ENCODE measurements at places on chromosomes 3 and 15.

- DNase-seq: no peak
Measured at GRCh38 chr3:107676469-107677309, 153.9 kb downstream of the BBX start.

DNA sequence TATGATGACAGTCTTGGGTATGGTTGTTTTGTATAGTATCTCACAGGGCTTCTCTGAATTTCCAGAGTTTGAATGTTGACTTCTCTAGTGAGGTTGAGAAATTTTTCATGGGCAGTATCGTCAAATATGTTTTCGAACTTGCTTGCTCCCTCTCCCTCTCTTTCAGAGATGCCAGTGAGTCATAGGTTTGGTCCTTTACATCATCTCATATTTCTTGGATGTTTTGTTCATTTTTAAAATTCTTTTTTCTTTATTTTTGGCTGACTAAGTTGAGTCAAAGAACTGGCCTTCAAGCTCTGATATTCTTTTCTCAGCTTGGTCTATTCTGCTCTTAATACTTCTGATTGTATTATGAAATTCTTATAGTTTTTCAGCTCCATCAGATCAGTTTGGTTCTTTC is 282.3 kb upstream of the NECTIN3 start:
- DNase-seq: no peak

- DNase-seq: no peak
Measured at GRCh38 chr15:95888762-95889161, 441.7 kb upstream of the NR2F2 start.

- no peak for DNase-seq
Measured at GRCh38 chr15:62524848-62525247, 359.8 kb upstream of the C2CD4B start.

- DNase-seq: no peak
Measured at GRCh38 chr3:140207541-140207940, 272.6 kb downstream of the CLSTN2 start.

DNA sequence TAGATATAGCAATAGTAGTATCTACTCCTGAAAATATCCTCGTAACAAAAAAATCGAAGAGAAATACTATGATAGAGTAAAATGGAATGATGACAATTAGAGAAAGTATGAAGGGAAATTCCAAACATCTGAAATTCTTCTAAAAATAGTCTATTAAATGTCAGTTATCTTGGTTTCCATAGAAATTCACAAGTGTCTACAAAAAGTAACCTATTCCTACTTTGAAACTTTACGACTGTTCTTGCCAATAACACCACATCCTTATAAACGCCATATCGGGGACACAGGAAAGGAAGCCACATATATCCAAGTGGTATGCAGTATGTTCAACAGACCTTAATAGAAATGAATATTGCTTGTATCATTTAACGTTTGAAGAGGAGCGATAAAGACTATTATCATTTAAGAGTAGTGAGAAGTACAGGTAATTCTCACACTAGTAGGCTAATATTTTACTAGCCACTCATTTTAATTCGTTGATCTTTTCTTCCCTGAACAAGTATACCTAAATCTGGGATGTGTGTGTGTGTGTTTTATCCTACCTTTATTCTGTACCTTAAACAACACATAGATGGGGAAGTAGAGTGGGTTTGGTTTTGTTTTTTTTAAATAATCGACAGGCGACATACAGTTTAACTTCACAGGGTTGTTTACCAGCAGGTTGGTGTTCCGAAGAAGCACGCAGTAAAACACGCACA is 1.2 kb downstream of the GPR176 start:
- DNase-seq: no peak

DNA sequence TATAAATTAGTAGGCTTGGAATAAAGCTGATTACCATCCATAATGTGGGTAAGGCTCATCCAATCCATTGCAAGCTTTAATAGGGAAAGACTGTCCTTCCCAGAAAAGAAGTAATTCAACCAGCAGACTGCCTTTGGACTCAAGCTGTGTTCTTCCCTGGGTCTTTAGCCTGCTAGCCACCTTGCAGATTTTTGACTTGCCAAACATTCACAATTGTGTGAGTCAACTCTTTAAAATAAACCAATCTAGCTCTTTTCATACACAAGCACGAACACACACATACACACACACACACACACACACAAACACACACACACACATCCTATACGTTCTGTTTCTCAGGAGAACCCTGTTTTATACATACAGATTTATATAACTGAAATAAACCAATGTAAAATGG is 248.1 kb downstream of the NAALADL2 start:
- no peak for DNase-seq

DNA sequence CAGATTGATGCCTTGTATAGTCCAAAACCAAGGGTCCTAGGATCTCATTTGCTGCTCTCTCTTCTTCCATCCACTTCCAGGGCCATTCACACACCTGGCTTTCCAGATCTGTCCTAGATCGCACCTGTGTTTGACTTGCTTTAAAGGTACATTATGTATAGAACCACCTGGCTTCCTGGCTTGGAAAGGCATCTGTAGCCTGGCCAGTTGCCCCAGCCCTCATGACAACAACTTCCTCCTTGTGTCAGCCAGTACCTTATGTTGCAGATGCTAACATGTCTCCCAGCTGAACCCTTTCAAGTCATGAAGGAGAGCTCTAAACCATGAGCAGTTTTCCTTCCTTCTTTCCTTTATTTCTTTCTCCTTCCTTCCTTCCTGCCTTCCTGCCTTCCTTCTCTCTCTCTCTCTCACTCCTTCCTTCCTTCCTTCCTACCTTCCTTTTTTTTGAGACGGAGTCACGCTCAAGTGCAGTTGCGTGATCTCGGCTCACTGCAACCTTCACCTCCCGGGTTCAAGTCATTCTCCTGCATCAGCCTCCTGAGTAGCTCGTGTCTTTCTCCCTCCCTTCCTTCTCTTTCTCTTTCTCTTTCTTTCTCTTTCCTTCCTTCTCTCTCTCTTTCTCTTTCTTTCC is 2.5 kb upstream of the HTR3C start:
- no peak for DNase-seq

DNA sequence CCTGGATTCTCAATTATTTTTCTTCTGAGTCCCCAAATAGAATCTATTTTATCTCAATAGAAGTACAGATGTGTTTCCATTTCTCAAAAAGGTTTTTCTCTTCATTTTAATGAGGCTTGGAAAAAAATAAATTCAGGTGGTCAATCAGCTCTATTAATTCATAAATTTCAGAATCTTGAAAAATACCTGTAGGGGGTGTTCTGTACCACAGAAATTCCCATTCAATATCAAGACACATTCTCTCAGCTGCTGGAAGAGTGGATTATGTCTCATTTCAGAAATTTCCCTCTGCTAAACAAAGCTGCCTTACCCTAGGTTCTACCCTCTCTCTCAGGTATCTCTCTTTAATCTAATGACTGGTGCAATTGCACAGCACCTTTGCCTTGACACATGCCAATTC is 1121.2 kb downstream of the SI start:
- no peak for DNase-seq

DNA sequence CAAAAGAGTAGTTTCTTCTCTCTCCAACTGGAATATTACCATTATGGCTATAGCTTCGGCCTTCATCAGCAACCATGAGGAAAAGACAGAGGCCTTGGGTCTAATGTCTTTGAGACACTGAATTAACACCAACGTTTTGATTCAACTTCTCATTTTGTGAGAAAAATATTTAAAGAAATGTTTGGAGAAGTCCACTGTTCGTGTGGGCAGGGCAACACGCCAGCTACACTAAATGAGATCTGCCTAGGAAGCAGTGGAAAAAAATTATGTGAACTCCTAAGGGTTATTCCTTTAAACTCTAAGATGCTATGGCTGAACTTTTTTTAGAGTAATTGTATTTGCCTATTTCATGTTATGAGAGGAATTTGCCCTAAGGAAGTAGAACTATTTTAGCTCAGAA is 41.8 kb downstream of the NCEH1 start:
- no peak for DNase-seq

DNA sequence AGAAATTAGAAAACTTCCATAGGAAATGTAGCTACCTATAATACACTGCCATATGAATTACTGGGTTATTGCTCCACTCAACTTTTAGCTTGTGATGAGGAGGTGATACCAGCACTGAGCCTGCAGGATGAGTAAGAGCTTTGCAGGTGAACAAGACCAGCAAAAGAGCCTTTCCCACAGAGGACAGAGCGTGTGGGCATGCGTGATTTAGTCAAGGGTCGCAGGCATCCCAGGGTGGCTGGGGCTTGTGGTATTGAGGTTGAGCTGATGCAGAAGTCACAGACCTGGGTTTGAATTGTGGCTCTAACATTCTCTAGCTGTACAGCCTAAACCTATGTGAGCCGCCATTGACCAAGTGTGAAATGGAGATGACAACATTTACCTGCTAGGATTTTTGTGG is 5.6 kb downstream of the NRROS start:
- DNase-seq: no peak

DNA sequence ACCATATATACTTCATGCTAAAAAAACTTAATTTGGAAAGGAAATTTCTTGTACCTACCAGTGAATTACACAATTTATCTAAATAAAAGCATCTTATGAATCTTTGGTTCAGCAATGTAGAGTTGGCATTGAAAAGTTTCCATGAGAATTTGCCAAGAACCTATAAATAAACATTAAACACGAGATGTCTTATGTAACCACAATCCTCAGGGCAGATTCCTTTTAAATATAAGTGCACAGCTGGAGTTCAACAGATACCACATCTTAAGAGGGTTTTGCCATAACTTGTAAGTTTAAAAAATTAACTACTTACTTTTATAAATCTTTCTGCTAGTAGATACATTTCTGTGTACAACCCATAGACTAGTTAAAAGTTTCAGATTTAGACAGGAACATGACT is 499.3 kb upstream of the ARRDC4 start:
- no peak for DNase-seq

DNA sequence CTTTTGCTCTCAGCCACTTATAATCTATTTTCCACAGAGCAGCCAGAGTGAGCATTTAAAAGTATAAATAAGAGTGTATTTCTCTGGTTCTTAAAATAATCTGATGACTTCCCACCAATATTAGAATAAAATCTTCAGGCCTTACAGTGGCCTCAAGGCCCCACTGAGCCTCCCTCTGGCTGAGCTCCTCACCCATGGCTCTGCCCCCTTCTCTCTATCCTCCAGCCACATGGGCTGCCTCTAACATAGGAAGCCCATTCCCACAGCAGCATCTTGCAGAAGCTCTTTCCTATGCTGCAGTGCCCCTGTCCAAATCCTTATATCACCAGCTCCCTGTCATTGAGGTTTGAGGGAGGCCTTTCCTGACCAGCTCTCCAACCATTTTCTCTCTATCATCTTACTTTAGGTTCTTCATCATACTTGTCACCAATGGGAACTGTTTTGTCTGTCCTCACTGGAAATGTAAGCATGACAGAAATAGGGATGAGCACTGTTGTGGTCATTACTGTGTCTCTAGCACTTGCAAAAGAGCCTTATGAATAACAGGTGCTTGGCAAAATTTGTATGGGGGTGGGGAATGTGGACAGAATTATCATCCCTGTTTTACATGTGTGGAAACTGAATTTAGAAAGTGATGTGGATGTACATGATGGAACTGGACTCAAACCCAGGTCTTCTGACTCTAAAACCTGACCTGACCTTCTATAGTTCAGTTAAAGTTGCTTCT is 250.6 kb downstream of the NR1D2 start:
- DNase-seq: no peak

- DNase-seq: no peak
Measured at GRCh38 chr3:154795582-154795981, 284.5 kb upstream of the MME start.

GRCh38 chr15:73282567-73283365 is 86.0 kb downstream of the HCN4 start:
- no peak for DNase-seq

DNA sequence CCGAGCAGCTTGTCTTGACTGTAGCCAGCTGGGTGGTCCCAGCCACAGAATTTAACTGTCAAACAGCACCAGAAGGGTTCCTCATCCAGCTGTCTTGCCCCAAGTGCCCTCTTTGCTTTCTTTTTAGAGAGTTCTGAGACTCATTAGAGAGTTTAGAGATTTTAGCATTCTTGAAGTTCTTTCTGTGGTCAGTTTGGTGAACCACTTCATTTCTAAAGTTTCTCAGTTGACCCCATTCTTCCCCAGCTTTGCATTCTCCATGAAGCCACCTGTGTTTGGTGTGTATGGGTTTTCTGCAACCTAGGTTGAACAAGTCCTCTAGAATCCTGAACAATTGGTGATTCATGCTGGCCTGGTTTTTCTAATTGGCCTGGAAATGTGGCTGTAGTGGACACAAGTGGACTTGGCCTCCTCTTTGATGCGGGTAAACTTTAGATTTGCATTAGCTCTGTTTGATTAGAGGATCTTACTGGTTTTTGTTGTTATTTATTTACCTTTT is 33.7 kb downstream of the FLNB start:
- DNase-seq: no peak

DNA sequence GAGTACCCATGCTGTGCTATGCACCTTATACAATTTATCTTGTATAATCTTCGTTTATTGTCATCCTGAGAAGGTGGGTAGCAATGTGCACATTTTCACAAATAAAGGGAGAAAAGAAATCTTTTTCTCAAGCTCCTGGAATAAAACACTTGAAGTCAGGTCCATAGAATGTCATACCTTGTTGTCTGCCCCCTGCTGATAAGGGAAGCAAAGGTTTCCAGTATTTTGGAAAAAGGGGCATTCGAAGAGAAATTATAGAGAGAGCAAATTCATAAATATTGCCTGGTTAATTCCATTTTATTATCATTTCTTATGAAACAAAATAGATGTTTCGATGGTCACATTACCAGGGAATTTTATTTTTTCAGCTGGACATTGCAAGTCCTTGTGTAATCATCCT is 277.8 kb downstream of the RAP2B start:
- DNase-seq: no peak

GRCh38 chr3:145673838-145674237 is 487.1 kb downstream of the PLOD2 start:
- DNase-seq: no peak

- no peak for DNase-seq
Measured at GRCh38 chr3:23751212-23751723, 54.5 kb upstream of the UBE2E1 start.

- DNase-seq: no peak
Measured at GRCh38 chr3:191695815-191696153, 234.8 kb downstream of the PYDC2 start.

GRCh38 chr3:77039606-77040171 is at the start of gene ROBO2:
TSS of gene ROBO2 (plus strand) at chr3:77040099. CDS start at chr3:77040786, 687 bp downstream.
- no peak for DNase-seq

DNA sequence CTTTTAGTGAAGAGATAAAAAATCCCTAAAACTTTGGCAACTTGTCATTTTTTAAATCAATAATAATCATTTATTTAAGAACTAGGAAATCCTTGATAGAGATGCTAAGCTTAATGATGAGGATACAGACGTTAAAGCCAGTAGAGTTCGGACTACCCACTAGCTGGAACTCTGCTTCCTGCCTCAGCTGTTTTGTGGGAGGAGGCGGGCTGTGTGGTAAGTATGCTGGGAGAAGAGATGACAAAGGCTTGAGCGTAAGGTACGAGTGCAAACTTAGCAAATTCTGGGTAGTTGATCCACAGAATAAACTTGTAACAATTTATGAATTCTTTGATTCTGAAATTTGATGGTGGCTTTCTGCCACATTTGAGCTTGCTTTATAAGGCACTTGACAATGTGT is 111.2 kb upstream of the NANOGP8 start:
- no peak for DNase-seq

- DNase-seq: no peak
Measured at GRCh38 chr15:44397869-44398268, 29.6 kb upstream of the CTDSPL2 start.

- DNase-seq: no peak
Measured at GRCh38 chr3:53216723-53217122, 39.1 kb downstream of the TKT start.
